ENCODE measurements at places on chromosomes 16 and 17. TPM values are rescaled to one million over a fixed set of nuclear protein-coding genes. Genes with fewer than 3 reads are reported as not detected.
A peak's percentile ranks its signal among the peaks of the same experiment; 100 is the strongest.

DNA sequence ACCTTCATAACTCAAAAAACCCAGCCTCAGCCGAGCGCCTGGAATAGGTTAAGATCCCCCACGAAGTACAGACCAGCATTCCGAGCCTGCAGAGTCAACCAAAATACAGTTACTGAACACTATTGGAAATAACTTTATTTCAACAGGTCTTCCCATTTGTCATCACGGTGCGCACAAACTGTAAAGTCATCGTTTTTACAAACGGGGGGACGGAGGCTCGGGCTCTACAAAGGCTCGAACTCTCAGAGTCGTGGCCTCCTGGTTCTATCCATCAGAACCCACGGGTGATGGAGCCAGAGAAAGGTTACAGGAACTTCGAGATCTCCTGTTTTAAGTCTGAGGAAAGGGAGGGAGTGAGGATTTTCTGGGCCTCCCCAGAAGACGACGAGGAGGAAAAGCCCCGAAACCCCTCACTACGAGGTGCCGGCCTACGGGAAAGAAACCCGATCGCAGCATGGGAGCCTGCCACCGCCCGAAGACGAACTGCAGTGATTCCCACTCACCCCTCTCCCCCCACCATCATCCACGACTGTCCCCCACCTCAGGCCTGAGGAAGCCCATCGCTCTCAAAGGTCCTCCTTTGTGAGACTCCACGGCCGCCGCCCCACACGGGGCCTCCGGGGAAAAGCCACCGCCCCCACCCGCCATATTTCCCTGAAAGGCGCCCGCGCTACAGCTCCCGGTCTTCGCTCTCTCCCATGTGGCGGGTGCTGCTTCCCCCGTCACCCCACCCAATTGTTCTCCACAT, 917 bp downstream of the YWHAE start:
- H3K4me3 ChIP-seq = peak overlapping the region; percentile 92
- H3K27ac ChIP-seq = peak overlapping the region; percentile 89
- no peaks in the 10 kb centered on the region for H3K36me3 ChIP-seq
- DNase-seq = peak; percentile 22
- H3K4me1 ChIP-seq = peaks cover 21% of the 10 kb centered on the region
- no peaks in the 10 kb centered on the region for H3K27me3 ChIP-seq

- DNase-seq = no peak
- H3K4me3 ChIP-seq = no peak overlapping the region
- H3K27me3 ChIP-seq = no peaks in the 10 kb centered on the region
- no peaks in the 10 kb centered on the region for H3K36me3 ChIP-seq
- H3K27ac ChIP-seq = no peak overlapping the region
- peaks cover 33% of the 10 kb centered on the region for H3K4me1 ChIP-seq
Measured at GRCh38 chr17:76548378-76549214, 8.8 kb downstream of the PRCD start.

DNA sequence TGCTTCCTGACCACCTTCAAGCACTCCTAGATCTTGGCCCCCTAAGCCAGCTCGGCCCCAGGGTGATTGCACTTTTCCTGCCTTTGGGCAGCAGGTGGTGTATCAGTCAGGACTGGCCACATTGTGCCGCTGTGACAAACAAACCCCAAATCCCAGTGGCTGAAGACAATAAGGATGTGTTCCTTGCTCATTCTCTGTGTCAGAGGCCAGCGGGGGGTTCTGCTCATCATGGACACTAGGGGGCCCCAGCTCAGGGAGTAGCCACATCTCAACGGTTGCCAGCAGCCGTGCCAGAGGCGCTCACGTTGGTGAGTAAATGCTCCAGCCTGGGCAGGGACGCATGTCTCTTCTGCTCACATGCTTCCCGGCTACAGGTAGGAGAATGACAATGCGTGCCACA, 60.4 kb downstream of the ZDHHC7 start:
- no peaks in the 10 kb centered on the region for H3K27me3 ChIP-seq
- H3K4me1 ChIP-seq = peaks cover 7% of the 10 kb centered on the region
- H3K4me3 ChIP-seq = no peak overlapping the region
- peak; percentile 51 for DNase-seq
- no peak overlapping the region for H3K27ac ChIP-seq

DNA sequence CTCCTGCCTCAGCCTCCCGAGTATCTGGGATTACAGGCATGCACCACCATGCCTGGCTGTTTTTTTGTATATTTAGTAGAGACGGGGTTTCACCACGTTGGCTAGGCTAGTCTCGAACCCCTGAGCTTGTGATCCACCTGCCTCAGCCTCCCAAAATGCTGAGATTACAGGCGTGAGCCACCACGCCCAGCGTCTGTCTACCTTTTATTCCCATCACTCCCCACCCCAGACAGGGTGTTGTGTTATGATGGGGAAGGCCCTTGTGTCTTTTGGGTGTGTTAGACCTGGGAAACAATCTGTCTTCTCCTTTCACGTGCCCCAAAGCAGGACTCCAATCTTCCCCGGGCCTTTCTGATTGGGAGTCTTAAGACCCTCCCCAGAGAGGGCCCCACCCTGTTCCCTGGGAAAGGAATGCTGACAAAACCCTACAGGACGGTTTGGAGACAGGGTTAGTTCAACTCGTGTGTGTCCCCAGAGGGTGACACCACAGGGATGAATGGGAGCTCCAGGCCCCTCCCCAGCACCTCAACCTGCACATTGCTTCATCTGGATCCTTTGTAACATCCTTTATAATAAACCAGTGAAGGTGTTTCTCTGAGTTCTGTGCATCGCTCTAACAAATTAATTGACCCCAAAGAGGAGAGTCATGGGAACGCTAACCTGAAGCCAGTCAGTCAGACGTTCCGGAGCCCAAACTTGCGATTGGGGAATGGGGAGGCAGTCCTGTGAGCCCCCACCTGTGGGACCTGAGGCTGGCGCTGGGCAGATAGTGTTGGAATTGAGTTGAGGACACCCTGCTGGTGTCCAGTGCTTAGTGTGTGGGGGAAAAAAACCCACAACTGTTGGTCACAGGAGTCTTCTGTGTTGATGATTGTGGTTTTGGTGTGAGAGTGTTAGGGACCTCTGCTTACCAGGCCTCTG, 3.2 kb upstream of the ELOB start:
- no peak overlapping the region for H3K27ac ChIP-seq
- H3K36me3 ChIP-seq = no peaks in the 10 kb centered on the region
- no peak for DNase-seq
- H3K4me1 ChIP-seq = peaks cover 56% of the 10 kb centered on the region
- no peak overlapping the region for H3K4me3 ChIP-seq

DNA sequence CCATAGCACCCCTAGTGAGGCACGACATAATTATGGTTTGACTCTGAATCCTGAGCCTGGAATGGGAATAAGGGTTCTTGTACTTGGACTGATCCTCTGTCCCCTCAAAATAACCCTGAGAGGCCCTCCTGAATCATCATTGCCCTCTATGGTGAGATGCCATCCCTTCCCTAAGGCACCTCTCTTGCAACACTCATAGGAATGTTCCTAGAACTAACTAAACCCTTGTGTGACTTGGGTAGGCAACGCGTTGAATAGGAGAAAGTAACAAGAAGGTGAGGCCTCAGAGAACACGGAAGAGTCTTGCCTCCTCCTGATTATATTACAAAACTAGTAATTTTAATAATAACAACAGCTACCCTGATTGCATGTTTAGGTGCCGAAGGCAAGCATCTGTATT, 189.1 kb upstream of the ANKFN1 start:
- DNase-seq = no peak
- H3K27me3 ChIP-seq = no peaks in the 10 kb centered on the region
- no peak overlapping the region for H3K27ac ChIP-seq
- H3K4me1 ChIP-seq = no peaks in the 10 kb centered on the region
- no peaks in the 10 kb centered on the region for H3K36me3 ChIP-seq

- H3K36me3 ChIP-seq = peaks cover 1% of the 10 kb centered on the region
- no peaks in the 10 kb centered on the region for H3K27me3 ChIP-seq
- no peak for DNase-seq
- peak overlapping the region; percentile 79 for H3K27ac ChIP-seq
- peak overlapping the region; percentile 40 for H3K4me3 ChIP-seq
Measured at GRCh38 chr16:87391324-87391949, 699 bp upstream of the MAP1LC3B start.

DNA sequence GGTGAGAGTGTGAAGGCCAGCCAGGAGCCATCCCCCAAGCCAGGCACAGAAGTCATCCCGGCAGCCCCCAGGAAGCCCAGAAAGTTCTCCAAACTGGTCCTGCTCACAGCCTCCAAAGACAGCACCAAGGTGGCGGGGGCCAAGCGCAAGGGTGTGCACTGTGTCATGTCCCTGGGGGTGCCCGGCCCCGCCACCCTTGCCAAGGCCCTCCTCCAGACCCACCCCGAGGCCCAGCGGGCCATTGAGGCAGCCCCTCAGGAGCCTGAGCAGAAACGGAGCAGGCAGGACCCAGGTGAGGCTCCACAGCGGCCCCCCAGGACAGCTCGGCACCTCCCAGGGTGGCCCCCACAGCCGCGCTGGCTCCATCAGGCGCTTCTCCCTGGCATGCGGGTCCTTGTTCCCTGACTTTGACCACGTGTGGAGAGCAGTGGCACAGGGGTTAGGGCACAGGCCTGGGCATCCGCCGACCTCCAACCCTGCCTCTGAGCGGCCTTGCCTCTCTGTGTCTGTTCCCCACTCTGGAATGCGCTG, 13.5 kb downstream of the FLYWCH2 start:
- no peak overlapping the region for H3K27ac ChIP-seq
- peaks cover 3% of the 10 kb centered on the region for H3K36me3 ChIP-seq
- no peak overlapping the region for H3K4me3 ChIP-seq
- DNase-seq = no peak
- no peaks in the 10 kb centered on the region for H3K27me3 ChIP-seq

DNA sequence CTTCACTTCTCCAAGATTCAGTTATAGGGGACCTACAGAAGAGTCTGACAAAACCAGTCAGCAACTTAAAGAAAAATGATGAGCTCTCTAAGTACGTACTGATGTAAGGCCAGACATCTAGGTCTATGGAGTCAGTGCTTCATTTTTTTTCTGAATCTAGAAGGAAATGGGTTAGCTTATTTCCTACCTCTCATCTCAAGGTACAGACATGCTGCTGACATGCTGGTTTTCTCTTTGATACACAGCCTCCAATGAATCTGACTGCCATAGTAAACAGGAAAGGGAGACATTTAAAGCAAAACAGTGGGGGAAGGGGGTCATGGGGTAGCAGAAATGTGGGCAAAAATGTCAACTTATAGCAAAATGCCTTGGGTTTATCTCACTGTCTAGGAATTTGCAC, 16.4 kb downstream of the CDR2 start:
- peaks cover 2% of the 10 kb centered on the region for H3K36me3 ChIP-seq
- peak; percentile 73 for DNase-seq

- no peaks in the 10 kb centered on the region for H3K4me1 ChIP-seq
- no peak overlapping the region for H3K27ac ChIP-seq
- DNase-seq = no peak
- no peak overlapping the region for H3K4me3 ChIP-seq
Measured at GRCh38 chr16:54240271-54241129, 46.1 kb downstream of the IRX3 start.

DNA sequence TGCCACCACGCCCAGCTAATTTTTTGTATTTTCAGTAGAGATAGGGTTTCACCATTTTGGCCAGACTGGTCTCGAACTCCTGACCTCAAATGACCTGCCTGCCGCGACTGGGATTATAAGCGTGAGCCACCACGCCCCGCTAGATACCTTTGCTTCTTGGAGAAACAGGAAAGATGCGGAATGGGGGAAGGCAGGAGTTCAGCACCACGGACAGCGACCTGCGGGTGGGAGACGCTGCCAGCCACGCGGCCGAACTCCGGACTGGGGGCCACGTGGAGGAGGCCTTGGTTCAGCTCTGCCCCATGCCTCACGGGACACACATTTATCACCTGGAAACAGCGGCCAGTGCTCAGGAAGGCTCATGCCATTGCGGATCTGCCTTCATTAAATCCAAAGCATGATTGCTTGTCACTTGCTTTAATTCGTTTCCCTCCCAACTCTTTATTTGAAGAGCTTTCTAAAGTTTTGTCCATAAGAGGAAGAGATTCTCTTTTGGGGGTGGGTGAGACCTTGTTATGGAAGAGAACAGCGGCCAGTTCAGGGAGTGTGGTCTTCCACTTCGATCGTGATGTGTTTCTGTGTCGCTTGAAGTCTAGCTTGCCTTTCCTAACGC, 219.9 kb downstream of the ENGASE start:
- no peak overlapping the region for H3K27ac ChIP-seq
- peak; percentile 59 for DNase-seq
- H3K27me3 ChIP-seq = no peaks in the 10 kb centered on the region

DNA sequence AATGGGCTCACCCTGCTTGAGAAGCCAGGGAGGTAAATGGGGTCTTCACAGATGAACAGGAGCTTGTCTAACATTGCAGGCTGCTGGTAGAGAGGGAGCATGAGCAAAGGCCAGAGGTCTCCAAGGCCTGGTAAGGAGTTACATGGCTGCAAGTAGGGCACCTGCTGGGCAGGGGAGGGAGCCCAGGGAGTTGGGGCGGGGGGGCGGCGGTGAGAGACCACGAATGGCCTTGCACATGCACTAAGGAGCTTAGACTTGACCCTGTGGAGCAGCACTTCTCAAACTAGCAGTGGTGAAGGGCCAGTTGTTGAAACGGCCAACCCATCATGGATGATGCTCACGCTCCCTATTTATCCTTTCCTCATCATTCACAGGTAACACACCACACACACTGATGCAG, 38.4 kb downstream of the ERN1 start:
- H3K36me3 ChIP-seq = peaks cover 7% of the 10 kb centered on the region
- peak overlapping the region; percentile 12 for H3K27ac ChIP-seq
- H3K4me3 ChIP-seq = no peak overlapping the region
- DNase-seq = no peak
- no peaks in the 10 kb centered on the region for H3K27me3 ChIP-seq

DNA sequence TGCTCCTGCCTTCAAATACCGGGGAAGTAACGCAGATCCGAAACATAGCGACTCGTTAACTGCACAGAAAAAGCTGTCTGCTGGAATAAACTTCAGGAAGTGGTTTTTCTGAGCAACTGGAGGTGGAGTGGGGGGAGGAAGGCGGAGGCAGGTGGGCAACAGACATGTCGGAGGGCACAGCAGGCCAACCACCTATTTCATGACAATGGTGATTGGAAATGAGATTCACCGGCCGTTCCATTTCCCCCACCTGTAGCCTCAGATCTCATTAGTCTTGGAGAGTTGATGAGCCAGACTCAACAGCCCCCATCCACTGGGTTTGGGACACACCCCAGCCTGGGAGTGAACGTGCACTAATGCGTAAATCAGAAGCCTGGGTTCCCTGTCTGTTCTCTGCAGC, 7.7 kb upstream of the PECAM1 start:
- H3K36me3 ChIP-seq = no peaks in the 10 kb centered on the region
- peaks cover 56% of the 10 kb centered on the region for H3K4me1 ChIP-seq
- H3K27ac ChIP-seq = peak overlapping the region; percentile 20
- DNase-seq = peak; percentile 47
- H3K4me3 ChIP-seq = peak overlapping the region; percentile 17
- H3K27me3 ChIP-seq = no peaks in the 10 kb centered on the region

DNA sequence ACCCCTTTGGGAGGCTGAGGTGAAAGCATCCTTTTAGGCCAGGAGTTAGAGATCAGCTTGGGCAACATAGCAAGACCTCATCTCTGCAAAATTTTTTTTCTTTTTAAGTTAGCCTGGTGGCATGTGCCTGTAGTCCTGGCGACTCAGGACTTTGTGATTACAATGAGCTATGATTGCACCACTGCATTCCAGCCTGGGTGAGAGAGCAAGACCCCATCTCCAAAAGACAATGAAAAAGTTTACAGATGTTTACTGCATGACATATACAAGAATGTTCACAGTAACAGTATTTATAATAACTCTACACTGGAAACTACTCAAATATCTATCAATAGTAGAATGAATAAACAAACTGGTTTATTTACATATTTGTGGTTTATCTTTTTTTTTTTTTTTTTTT, 33.1 kb upstream of the CCL22 start:
- no peak overlapping the region for H3K4me3 ChIP-seq
- no peak for DNase-seq
- H3K4me1 ChIP-seq = no peaks in the 10 kb centered on the region
- H3K36me3 ChIP-seq = no peaks in the 10 kb centered on the region
- no peaks in the 10 kb centered on the region for H3K27me3 ChIP-seq

CCL7 gene
- not detected for total RNA-seq

HNF1B gene
- not detected for total RNA-seq

MYCBPAP gene
- 4.9 TPM for total RNA-seq

CCL18 gene
- 0.55 TPM for total RNA-seq

CTRB1 gene
- total RNA-seq = not detected

CTRB2 gene
- total RNA-seq = not detected
